ENCODE measurements at places on chromosomes 5 and 9.

DNA sequence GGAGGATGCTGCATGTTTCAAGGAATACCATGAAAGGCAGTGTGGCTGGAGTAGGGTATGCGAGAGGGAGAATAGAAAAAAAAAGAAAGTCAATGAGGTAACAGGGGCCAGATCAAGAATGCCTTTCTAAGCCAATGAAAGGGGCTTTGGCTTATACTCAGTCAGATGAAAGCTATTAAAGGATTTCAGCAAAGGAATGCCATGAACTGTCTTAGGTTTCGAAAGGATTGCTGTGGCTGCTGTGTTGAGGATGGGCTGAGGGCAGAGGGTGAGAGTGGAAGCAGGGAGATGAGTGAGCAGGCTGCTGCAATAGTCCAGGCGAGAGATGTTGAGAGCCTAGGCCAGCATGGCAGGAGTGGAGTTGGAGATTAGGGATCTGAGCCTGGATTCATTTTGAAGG, 135.4 kb upstream of the CKMT2 start:
- DNase-seq: no peak

DNA sequence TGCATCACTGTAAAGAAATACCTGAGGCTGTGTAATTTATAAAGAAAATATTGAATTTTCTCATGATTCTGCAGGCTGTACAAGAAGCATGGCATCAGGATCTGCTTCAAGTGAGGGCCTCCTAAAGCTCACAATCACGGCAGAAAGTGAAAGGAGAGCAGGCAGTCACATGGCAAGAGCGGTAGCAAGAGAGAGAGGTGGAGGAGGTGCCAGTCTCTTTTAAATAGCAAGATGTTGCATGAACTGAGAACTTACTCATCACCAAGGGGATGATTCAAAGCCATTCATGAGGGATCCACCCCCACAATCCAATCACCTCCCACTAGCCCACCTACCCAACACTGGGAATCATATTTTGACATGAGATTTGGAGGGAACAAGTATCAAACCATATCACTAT, 184.5 kb upstream of the PAPPA start:
- no peak for DNase-seq

DNA sequence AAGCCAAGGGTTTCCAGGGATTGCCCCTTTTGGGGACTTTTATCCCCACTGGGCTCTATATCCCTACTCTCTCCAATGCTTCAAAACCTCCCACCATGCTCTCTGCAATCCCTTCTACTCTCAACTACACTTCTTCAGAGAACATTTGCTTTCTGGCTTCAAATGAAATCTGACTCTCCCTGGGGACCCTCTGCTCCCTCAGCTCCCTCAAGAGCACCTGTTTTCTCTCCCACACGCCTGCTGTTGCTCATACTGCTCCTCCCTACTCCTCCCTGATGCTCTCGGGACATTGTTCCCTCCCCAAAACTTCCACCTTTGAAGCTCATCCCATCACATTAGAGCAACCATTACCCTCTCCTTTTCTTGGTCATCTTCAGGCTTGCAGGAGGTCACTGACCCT, 344.9 kb downstream of the CDK5RAP2 start:
- DNase-seq: no peak

GRCh38 chr5:127089191-127089590, 15.9 kb upstream of the C5orf63 start:
- DNase-seq: no peak

- DNase-seq: no peak
Measured at GRCh38 chr9:136847088-136847825, 2.0 kb upstream of the PHPT1 start.

GRCh38 chr5:25641124-25641523, 996.3 kb upstream of the CDH10 start:
- no peak for DNase-seq

DNA sequence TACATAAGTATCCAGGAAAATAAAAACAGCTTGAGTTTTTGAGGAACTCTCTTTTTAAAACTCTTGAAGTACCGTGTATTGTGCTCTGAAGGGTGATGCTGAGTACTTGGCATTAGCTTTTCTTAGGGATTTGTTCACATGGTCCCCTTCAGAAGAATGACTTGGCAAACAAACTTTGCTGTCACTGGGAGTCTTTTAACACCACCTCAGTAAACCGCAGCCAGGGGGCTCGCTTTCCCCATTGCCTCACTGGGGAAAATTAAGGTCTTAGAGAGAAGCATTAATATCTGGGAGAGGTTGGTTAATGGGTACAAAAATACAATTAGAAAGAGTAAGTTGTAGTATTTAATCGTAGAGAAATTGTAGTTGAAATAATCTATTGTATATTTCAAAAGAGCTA, 105.9 kb upstream of the DAP start:
- DNase-seq: no peak

- DNase-seq: no peak
Measured at GRCh38 chr5:173306695-173307094, 21.5 kb downstream of the STC2 start.

DNA sequence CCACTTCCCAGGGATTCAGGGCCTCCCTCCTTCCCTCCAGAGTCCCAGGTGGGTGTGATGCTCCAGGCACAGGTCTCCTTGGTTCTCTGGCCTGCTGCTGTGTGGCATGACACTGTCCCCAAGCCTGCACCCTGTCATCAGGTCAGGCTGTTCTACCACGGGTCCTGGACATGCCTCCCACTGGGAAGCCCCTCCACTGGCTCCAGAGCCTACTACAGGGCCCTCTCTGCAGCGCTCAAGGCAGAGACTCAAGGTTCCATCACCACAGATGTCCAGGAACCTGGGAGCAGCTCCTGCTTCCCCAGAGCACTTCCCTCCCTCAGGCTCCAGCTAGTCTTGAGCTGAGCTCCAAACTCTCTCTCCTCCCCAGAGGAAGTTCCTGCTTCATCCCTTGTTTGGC, 237.3 kb downstream of the PBX3 start:
- DNase-seq: no peak

DNA sequence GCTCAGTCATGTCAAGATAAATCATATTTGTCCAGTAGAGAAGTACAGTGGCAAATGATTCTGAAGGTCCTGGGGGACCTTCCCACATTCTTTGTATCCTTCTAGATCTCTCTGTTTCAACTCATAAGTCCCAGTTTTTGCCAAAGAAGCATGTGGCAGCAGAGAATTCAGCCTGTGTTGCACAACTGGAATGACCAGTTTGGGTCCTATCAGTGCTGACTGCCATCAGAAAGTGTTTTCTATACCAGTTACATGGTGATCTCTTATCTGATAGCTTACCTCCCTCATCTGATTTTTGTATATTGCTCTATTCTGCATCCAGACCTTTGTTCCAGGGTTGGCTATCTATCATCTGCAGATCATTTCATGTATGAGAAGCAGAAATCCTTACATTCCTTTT, 21.7 kb downstream of the GM2A start:
- DNase-seq: no peak

DNA sequence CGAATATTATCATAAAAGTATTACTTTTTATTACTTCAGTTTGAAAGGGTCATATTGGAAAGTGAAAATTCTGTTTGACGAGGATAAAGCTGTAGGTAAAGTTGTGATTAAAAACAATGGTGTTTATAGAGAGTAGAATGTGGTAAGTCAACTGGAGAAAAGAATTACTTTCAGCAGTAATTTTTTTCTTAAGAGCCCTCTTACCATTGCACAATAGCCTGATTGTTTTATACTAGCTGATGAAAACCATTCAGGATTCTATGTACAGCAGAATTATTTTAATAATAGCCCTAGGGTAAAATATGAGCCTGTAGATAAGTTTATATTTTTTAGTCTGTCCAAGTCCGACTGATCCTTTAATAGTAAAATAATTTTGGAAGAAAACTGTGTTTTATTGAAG, 16.6 kb downstream of the CDC42SE2 start:
- DNase-seq: no peak

- no peak for DNase-seq
Measured at GRCh38 chr5:177099422-177100093, 12.8 kb downstream of the FGFR4 start.

- DNase-seq: no peak
Measured at GRCh38 chr9:130728721-130729120, 35.1 kb downstream of the EXOSC2 start.

GRCh38 chr5:149060325-149060724, 2.5 kb downstream of the SH3TC2 start:
- DNase-seq: no peak

- no peak for DNase-seq
Measured at GRCh38 chr5:30928956-30929355, 264.5 kb upstream of the CDH6 start.

DNA sequence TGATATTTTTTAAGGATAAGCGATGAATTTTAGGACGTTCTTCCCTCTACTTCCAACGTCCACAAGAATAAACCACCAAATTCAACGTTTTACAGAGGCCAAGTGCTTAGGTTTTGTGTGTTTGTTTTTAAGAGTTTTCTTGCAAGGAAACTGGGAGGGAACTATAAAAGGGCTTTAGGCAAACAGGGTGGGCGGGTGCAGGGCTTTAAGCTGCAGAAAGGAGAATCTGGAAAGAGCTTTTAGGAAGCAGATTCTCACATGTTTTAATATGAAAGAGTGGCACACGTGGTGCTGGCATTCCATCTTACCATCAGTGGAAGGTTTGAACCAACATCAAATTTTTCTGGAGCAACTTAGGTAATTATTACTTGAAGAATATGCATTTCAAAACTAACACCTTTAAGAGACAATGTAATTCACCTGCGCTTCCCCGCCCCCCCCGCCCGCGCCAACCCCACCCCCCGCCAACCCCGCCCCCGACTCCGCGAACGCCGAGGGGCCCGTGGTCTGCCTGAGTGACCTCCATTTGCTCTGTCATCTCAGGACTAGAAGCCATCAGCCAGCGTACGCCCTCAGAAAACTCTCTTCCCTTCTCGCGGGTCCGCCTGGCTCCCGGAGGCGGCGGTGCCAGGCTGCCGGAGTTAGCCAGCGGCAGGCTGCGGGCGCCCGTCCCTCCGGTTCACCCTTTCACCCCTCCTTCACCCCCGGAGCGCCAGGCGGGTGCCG, 911 bp upstream of the PIK3R1 start:
- no peak for DNase-seq

DNA sequence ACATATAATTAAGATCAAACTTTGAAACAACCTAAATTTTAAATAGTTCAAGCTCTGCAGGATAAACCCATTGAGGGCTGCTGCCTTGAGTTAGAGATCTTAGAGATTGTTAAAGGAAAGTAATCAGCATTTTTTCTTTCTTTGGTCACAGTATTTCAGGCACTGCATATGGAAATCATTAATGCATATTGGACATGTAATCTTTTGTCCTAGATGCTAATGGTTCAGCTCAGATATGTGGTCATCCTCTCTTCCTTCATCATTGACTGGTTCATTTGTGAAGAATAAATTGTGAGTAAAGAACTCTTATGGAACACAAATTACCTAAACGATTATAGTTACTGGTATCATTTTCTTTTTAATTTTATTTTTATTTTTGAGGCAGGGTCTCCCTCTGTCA, 82.0 kb upstream of the PRLR start:
- DNase-seq: no peak

GRCh38 chr9:72648324-72649126, 127.1 kb downstream of the TMC1 start:
- no peak for DNase-seq

DNA sequence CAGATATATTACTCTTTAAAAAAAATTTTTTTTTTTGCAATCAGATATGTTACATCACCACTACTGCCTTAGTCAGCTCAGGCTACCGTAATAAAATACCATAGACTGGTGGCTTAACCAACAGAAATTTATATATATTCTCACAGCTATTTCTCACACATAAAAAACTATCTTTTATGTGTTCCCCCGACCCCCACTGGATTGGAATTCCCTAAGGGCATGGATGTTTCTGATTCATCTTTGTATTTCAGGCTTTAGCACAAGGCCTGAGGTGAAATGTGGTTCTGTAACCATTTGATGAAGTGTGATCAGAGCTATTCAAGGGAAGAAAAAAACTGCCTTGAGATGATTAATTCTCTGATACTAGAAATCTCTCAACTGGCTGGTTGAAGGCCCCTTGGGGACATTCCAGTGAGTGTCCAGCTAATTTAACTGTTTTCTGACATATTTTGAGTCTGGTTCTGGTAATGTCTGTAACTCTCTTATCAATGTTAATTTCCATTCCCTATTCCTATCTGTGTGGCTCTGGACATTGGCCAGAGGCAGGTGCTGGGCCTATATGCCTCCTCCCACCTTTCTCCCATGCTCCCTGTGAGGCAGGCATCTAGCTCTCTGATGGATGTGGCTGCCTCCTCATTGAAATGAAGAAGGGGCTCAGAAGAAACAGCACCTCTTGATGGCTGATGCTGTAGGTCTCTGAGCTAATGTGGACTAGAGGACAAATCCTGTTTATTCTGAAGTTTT, 2.5 kb downstream of the CD14 start:
- no peak for DNase-seq

- DNase-seq: no peak
Measured at GRCh38 chr5:88190106-88190834, 78.4 kb downstream of the TMEM161B start.

DNA sequence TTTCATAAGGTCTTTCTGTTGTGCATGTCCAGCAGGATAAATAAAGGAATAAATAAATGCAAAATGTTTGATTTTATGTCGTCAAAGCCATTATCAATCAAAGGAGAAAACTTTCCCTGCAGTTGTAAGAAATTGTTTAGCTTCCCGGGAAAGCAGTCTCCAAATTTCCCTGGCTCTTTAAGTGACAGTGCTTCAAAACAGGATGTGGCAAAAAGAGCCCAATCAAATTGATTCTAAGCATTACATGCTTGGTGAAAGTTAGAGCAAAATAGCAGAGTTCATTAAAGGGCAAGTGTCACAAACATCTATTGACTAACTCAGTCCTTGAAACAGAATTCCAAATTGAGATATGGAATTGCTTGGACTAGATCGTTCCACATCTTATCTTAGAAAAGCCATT, 704.1 kb downstream of the PRELID2 start:
- no peak for DNase-seq

GRCh38 chr9:421896-422295, 207.2 kb downstream of the DOCK8 start:
- no peak for DNase-seq

DNA sequence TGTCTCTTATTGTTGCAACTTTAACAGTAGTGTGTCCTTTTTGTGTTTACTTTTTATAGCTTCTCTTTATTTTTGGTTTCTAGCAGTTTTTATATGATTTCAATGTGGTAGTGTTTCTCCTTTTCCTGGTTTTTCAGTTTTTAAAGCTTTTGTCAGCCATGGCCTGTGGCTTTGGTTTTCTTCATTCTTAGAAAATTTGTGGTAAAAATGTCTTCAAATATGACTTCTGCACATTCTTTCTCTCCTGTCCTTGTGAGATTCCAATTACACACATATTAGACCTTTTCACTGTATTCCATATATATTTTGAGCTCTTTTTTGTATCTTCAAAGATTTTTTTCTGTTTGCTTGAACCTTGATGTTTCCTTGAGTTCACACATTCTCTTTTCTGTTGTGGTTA, 180.5 kb downstream of the CNTLN start:
- DNase-seq: no peak

DNA sequence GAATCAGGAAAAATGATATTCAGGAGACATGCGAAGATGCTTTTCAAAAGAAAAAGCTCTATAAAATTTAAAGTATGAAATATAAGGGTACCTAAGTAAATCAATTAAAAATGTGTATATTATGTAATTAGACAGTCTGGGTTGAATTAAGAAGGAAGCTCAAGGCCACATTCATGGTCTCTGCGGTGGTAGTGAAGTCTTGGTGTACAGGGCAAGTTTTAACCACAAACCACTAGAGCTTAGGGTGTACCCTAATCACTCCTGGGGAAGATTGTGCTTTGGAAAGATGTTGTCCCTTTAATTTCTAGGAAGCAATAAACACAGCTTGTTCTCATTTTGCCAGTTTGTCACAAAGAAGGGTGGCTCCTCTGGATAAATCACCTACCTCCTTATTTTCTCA, 287.2 kb upstream of the ZNF608 start:
- no peak for DNase-seq

Data from NCI-H1417 treated with DMSO at 0.1 percent for 48 hours (cell line).